A549 treated with AZD2906 at 1 μM for 4 hours (cell line): ENCODE measurements at places on chromosomes 3 and 15. TPM values are rescaled to one million over a fixed set of nuclear protein-coding genes. Genes with fewer than 3 reads are reported as not detected.

SLC30A4 gene
- 1.4 to 1.7 TPM (median 1.7 TPM) in 5 replicates for total RNA-seq

CCDC9B gene
- total RNA-seq, result 19.1 to 21.4 TPM (median 20.8 TPM) in 5 replicates

HDC gene
- 0.05 to 0.15 TPM (median 0.12 TPM) in 4 of 5 replicates, not detected in the other for total RNA-seq

CASR gene
- not detected in 5 replicates for total RNA-seq

KLF15 gene
- 1.4 to 1.9 TPM (median 1.6 TPM) in 5 replicates for total RNA-seq

NEK10 gene
- 0.66 to 0.84 TPM (median 0.68 TPM) in 5 replicates for total RNA-seq

IQCF5 gene
- total RNA-seq, result not detected in 5 replicates

TM4SF4 gene
- total RNA-seq, result 26.2 to 36.4 TPM (median 30.7 TPM) in 5 replicates

FOXB1 gene
- not detected in 5 replicates for total RNA-seq

PLEKHO2 gene
- 6.3 to 7.7 TPM (median 6.4 TPM) in 5 replicates for total RNA-seq

MESD gene
- total RNA-seq, result 35.0 to 39.4 TPM (median 35.8 TPM) in 5 replicates

TMEM115 gene
- total RNA-seq, result 41.1 to 49.8 TPM (median 48.6 TPM) in 5 replicates

MEX3B gene
- 3.6 to 4.6 TPM (median 4.0 TPM) in 5 replicates for total RNA-seq

SLC12A1 gene
- total RNA-seq, result not detected in 5 replicates

HCN4 gene
- 0.26 to 0.38 TPM (median 0.30 TPM) in 5 replicates for total RNA-seq

AMOTL2 gene
- total RNA-seq, result 47.6 to 53.6 TPM (median 51.1 TPM) in 5 replicates

GREM1 gene
- 2.4 to 6.9 TPM (median 2.7 TPM) in 5 replicates for total RNA-seq

SSUH2 gene
- 0.60 to 1.1 TPM (median 1.0 TPM) in 5 replicates for total RNA-seq
